ENCODE measurements at places on chromosomes 3 and 15.
A peak's percentile ranks its signal among the peaks of the same experiment; 100 is the strongest.

- H3K27me3 ChIP-seq, result no peaks in the 10 kb centered on the region
- H3K4me1 ChIP-seq, result no peaks in the 10 kb centered on the region
- no peak for DNase-seq
- H3K36me3 ChIP-seq, result no peaks in the 10 kb centered on the region
- no peak overlapping the region for H3K4me3 ChIP-seq
Observed at GRCh38 chr3:155352900-155353490, 59.5 kb upstream of the STRIT1 start.

DNA sequence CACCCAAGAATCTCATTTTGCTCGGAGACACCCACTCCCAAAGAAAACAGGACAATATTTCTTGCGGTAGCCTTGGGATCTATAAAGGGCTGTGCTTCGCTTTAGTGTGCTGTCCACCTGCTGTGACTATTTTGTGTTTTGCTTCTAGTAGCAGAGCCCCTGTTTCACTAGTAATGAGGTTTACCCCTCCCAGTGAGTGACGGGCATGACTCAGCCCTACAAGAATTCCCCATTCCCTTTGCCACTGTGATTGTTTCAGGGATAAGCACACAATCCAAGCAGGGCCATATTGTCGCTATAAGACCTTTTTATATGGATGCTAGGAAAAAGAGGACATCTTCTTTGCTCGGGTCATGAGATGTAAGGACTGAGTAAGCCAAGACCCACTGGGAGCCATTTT is 62.5 kb upstream of the FOXB1 start:
- H3K36me3 ChIP-seq, result no peaks in the 10 kb centered on the region
- no peaks in the 10 kb centered on the region for H3K27me3 ChIP-seq
- H3K4me3 ChIP-seq, result no peak overlapping the region
- no peak overlapping the region for H3K27ac ChIP-seq

GRCh38 chr3:128648402-128648801 is 2.2 kb downstream of the RPN1 start:
- H3K27ac ChIP-seq, result no peak overlapping the region
- no peaks in the 10 kb centered on the region for H3K27me3 ChIP-seq
- H3K4me3 ChIP-seq, result peak overlapping the region; percentile 100
- peaks cover 5% of the 10 kb centered on the region for H3K36me3 ChIP-seq

- no peaks in the 10 kb centered on the region for H3K27me3 ChIP-seq
- no peak for DNase-seq
- peak overlapping the region; percentile 67 for H3K4me3 ChIP-seq
- peaks cover 35% of the 10 kb centered on the region for H3K4me1 ChIP-seq
Observed at GRCh38 chr3:187746442-187747281, 1.4 kb upstream of the BCL6 start.

DNA sequence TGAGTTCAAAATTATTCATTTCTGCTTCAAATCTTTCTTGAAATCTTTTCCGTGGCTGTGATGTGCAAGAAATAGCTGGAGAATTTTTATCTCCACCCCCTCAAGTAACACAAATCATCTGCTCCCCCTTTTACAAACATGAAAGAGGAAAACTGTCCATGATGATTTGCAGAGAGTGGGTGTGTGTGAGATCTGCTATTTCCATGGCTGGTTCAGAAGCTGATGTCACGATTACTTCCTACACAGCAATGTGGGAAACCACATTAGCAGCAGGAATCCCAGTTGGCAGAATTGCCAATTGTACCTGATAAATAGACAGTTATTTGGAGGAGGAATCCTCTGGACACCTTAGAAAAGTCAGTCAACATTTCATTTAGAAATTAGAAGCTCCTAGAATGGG is 75.2 kb upstream of the GRM7 start:
- H3K4me3 ChIP-seq, result no peak overlapping the region
- no peaks in the 10 kb centered on the region for H3K4me1 ChIP-seq
- no peaks in the 10 kb centered on the region for H3K36me3 ChIP-seq
- H3K27ac ChIP-seq, result no peak overlapping the region

GRCh38 chr3:74420538-74421124 is 193.8 kb downstream of the CNTN3 start:
- no peak overlapping the region for H3K27ac ChIP-seq
- no peak for DNase-seq
- no peaks in the 10 kb centered on the region for H3K4me1 ChIP-seq
- no peaks in the 10 kb centered on the region for H3K27me3 ChIP-seq

DNA sequence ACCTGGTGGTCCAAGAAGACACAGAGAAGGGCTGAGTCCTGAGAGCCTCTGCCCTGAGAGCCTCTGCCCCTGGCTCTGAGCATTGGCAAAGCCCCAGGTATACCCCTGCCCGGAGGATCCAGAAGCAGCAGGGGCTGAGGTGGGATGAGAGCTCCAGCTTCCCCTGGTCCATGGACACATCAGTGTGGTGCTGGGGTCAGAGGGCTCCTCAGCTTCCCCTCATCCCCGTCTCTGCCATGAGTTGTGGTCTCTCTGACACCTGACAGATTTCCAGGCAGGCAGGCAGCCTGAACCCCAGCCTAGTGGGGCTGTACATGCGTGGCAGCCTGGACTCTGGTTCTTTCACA is 3.5 kb upstream of the KLF15 start:
- H3K36me3 ChIP-seq, result no peaks in the 10 kb centered on the region
- peak; percentile 14 for DNase-seq

- H3K27me3 ChIP-seq, result no peaks in the 10 kb centered on the region
- no peaks in the 10 kb centered on the region for H3K4me1 ChIP-seq
- H3K36me3 ChIP-seq, result no peaks in the 10 kb centered on the region
- H3K27ac ChIP-seq, result no peak overlapping the region
Observed at GRCh38 chr3:132605374-132605792, 8.3 kb downstream of the ACKR4 start.

DNA sequence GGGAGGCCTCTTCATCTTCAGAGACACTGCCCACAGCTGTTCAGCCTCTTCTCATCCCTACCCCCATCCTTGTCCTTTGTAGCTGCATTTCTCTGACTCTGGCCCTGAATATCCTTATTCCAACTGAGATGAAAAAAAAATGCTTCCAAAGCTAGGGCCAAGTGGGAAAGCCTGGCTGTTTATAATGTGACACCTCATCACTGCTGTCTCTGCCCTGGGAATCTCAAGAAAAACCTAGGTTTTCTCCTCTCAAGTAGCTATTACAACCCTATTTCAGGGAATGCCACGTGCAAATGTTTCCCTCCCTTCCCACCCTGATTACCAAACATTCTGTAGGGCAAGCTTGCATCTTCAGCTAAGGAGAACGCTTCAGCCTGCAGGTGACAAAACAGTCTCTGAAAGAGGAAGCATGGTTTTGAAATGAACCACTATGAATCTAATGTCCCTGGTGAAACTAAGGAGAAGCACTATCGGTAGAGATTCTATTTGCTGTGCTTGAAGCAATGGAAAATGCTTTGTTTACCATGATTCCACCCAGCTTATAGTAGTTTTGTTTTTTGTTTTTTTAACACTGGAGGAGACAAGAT is 65.4 kb downstream of the USF3 start:
- no peaks in the 10 kb centered on the region for H3K27me3 ChIP-seq
- no peak overlapping the region for H3K27ac ChIP-seq

DNA sequence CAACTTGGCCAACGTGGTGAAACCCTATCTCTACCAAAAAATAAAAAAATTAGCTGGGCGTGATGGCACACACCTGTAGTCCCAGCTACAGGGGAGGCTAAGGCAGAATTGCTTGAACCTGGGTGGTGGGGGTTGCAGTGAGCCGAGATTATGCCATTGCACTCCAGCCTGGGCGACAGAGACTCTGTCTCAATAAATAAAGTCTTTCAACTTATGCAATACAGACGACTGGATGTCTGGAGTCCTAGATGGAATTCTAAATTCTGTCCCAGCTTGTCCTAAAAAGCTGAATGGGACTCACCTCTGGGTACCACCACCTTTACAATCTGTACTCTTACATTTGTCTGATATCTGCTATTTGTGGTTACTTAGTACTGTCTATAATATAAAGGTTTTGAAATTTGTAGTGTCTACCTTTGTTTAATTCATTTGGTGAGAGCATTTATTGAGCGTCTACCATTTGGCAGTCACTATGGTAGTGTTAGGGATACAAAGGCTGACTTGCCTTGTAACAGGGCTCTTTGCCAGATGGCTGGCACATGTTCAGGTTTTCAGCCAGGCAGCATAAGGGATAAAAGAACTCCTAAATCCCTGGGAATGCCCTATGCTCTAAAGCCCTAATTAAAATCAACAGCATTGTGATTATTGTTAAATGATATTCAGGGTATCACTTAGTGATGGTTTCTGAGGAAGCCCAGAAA is 7.2 kb upstream of the ZNF609 start:
- DNase-seq, result no peak
- peaks cover 24% of the 10 kb centered on the region for H3K36me3 ChIP-seq
- no peaks in the 10 kb centered on the region for H3K27me3 ChIP-seq
- no peak overlapping the region for H3K4me3 ChIP-seq

GRCh38 chr15:98347866-98348265 is 300.5 kb upstream of the IGF1R start:
- no peaks in the 10 kb centered on the region for H3K36me3 ChIP-seq
- no peak overlapping the region for H3K27ac ChIP-seq
- H3K4me3 ChIP-seq, result no peak overlapping the region
- no peaks in the 10 kb centered on the region for H3K4me1 ChIP-seq
- DNase-seq, result no peak

DNA sequence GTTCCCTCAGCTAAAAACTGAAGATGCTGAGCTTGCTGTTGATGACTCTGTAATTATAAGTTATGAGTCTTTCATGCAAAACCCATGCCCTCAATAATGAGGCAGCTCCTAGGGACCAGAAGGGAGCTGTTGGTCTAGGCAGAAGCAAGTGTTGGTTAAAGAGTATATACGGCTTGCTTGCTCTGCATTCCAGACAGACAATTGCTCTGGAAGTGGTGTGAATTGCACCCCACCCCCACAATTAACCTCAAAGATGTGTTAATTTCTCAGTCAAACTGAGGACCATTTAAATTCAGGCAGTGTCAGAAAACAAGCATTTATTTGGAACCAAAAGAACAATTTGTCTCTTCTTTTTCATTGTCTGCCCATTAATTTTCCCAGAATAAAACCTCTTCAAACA is 163.5 kb upstream of the EOMES start:
- DNase-seq, result no peak
- H3K36me3 ChIP-seq, result no peaks in the 10 kb centered on the region
- H3K27ac ChIP-seq, result no peak overlapping the region
- H3K4me3 ChIP-seq, result no peak overlapping the region

- H3K4me3 ChIP-seq, result no peak overlapping the region
- H3K36me3 ChIP-seq, result no peaks in the 10 kb centered on the region
- H3K27me3 ChIP-seq, result no peaks in the 10 kb centered on the region
- no peak for DNase-seq
- peaks cover 7% of the 10 kb centered on the region for H3K4me1 ChIP-seq
Observed at GRCh38 chr15:66563566-66564110, 2.2 kb downstream of the LCTL start.

GRCh38 chr15:27250223-27250622 is 279.2 kb downstream of the GABRG3 start:
- H3K27ac ChIP-seq, result no peak overlapping the region
- no peak overlapping the region for H3K4me3 ChIP-seq
- peaks cover 5% of the 10 kb centered on the region for H3K4me1 ChIP-seq
- no peaks in the 10 kb centered on the region for H3K27me3 ChIP-seq
- H3K36me3 ChIP-seq, result no peaks in the 10 kb centered on the region

DNA sequence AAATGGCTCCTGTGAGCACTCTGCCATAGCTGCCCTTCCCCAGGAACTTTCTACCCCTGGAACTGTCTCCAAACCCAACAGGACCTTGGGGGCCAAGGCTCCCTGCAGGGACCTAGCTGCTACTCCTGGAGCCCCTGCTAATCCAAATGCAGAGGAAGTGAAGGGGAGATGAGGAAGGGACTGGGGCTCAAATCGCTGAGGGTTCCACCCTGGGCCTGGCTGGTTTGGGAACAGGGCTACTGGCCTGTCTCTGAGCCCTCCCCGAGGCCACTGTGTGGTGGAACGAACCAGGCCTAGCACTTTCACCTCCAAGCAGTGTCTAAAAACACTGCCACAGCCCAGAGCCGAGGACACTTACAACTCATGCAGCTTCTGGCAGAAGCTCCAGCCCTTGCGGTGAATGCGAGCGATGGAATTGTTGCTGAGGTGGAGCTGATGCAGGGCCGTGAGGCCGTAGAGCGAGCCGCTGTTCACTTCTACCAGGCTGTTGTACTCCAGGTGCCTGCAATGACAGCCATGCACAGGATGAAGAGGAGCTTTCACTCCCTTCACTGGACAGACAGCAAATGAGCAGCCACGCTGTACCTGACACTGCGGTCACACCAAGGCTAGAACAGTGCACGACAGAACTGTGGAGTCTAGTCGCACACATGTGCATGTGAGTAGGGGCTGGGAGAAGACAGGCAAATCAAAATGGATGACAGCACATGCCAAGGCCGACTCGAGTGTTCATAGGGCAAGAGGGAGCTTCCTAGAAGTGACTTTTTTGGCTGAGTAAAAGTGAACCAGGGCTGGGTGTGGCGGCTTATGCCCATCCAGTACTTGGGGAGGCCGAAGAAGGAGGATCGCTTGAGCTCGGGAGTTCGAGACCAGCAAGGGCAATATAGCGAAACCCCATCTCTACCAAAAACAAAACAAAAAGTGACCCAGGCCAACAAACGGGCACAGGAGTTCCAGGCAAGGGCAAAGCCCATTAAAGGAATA is 90.8 kb downstream of the LRIG1 start:
- H3K27ac ChIP-seq, result no peak overlapping the region
- H3K36me3 ChIP-seq, result peaks cover 73% of the 10 kb centered on the region
- H3K27me3 ChIP-seq, result no peaks in the 10 kb centered on the region
- no peaks in the 10 kb centered on the region for H3K4me1 ChIP-seq

DNA sequence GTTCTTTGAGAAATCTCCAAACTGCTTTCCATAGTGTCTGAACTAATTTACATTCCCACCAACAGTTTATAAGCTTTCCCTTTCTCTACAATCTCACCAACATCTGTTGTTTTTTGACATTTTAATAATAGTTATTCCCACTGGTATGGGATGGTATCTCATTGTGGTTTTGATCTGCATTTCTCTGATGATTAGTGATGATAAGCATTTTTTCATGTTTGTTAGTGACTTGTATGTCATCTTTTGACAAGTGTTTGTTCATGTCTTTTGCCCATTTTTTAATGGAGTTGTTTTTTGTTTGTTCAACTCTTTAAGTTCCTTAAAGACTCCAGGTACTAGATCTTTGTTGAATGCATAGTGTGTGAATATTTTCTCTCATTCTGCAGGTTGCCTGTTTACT is 116.6 kb upstream of the TSC22D2 start:
- no peak overlapping the region for H3K27ac ChIP-seq
- no peaks in the 10 kb centered on the region for H3K4me1 ChIP-seq
- no peak for DNase-seq
- H3K4me3 ChIP-seq, result no peak overlapping the region
- H3K36me3 ChIP-seq, result no peaks in the 10 kb centered on the region
- H3K27me3 ChIP-seq, result no peaks in the 10 kb centered on the region

GRCh38 chr3:81602781-81603180 is 158.7 kb downstream of the GBE1 start:
- H3K27ac ChIP-seq, result no peak overlapping the region
- H3K4me3 ChIP-seq, result no peak overlapping the region
- no peaks in the 10 kb centered on the region for H3K27me3 ChIP-seq
- H3K4me1 ChIP-seq, result no peaks in the 10 kb centered on the region

- no peaks in the 10 kb centered on the region for H3K27me3 ChIP-seq
- no peak overlapping the region for H3K4me3 ChIP-seq
- no peaks in the 10 kb centered on the region for H3K36me3 ChIP-seq
- no peak for DNase-seq
- no peak overlapping the region for H3K27ac ChIP-seq
Observed at GRCh38 chr3:160078533-160078932, 89.9 kb downstream of the IL12A start.

Data from upper lobe of left lung (tissue), 6 donors.